ENCODE measurements at places on chromosomes 13 and 19. TPM values are rescaled to one million over a fixed set of nuclear protein-coding genes. Genes with fewer than 3 reads are reported as not detected.

The KIR2DL1 gene
- not detected for polyA plus RNA-seq

The MIA gene
- 0.45 TPM for polyA plus RNA-seq

The LRRC25 gene
- polyA plus RNA-seq, result 0.78 TPM

The NLRP11 gene
- 0.11 TPM for polyA plus RNA-seq

The KCNC3 gene
- 42.2 TPM for polyA plus RNA-seq

The PEX11G gene
- polyA plus RNA-seq, result 2.4 TPM

The OR7D2 gene
- 0.09 TPM for polyA plus RNA-seq

The PLIN5 gene
- 4.0 TPM for polyA plus RNA-seq

The DKKL1 gene
- 6.2 TPM for polyA plus RNA-seq

The ZNF154 gene
- 30.9 TPM for polyA plus RNA-seq

The MYBPC2 gene
- polyA plus RNA-seq, result 0.92 TPM

The RNU6-9 gene
- polyA plus RNA-seq, result not detected

The TRAPPC6A gene
- polyA plus RNA-seq, result 11.6 TPM

The KLC3 gene
- polyA plus RNA-seq, result 1.9 TPM

The OR7C1 gene
- polyA plus RNA-seq, result 0.59 TPM

The SIGLEC8 gene
- not detected for polyA plus RNA-seq

The PLVAP gene
- 183 TPM for polyA plus RNA-seq

The CDC42EP5 gene
- polyA plus RNA-seq, result 24.1 TPM

The ZNF765 gene
- 11.4 TPM for polyA plus RNA-seq
